Activated naive CD4-positive, alpha-beta T cell treated with anti-CD3 and anti-CD28 coated beads, Interleukin-2, amount 50 U/mL, for 16 hours (primary cell): ENCODE measurements at places on chromosomes 7 and 10.

DNA sequence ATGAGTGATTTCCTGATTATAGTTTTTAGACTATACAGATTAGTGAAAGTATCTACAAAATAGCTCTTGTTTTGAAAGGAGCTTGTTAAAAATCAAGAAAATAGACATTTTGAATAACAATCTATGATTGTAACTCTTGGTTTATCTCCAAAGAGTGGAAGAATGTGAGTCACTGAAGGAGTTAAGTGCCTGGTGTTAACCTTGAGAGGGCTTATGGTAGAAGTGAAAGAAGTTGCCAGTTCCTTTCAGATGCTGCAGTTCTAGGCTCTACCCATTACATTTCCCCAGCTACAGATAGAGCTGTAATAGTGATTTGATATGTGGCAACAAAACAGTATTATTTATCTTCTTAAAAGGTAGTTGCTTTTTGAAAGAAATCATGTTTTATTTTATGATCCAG lies 12.7 kb downstream of the NRBF2 start:
- no peak for DNase-seq

DNA sequence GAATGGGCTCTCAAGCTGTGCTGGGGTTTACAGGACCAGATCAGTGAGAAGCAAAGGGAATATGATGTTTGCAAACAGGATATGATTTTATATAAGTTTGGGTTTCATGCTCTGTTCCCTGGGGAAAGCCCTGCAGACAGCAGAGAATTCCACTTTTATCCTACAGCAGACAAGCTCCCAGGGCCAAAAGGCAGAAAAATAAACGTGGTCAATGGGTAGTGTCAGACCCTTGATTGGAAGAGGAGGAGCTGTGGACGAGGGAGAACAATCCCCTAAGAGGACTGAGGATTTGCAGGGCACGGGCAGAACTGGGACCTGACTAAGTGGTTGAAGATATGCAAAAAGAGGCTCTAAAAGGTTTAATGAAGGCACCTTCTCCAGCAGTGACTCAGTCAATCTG lies 275.3 kb downstream of the HDAC9 start:
- no peak for DNase-seq

DNA sequence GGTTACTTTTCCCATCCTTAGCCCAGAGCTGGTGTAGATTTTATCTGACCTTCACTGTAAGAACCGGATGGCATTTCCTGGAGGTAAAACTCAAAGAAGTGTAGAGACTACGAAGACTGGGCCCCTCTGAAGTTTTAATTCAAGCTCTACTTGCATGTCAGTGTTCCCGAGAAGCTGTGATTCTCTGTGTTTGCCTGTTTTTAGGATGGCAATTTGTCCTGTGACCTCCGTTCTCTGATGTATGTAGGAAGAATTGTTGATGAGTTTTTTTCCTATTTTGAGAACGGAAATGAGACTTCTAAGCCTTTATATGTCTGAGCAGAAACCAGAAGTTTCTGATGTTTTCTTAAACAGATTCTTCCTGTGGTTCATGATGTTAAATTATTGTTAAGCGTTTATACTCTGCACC lies 94.1 kb downstream of the CDCA7L start:
- no peak for DNase-seq

DNA sequence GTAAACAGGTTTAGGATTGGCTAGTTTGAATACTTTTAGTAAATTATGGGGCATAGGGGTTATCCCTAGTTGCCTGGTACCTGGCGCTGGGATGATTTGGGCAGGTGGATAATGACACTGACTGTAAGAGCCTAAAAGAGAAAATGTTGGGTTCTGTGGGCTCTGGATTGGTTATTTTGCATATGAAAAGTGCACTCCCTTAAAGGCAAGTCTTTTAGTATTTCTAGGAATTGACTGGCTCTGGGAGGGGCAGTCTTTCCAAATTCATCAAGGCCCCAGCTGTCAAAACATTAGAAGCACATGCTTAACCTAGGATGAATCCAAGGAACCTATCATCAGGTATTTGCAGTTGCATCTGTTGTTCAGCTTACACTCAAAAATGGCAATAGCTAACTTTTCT lies 454.6 kb upstream of the SORCS1 start:
- no peak for DNase-seq

DNA sequence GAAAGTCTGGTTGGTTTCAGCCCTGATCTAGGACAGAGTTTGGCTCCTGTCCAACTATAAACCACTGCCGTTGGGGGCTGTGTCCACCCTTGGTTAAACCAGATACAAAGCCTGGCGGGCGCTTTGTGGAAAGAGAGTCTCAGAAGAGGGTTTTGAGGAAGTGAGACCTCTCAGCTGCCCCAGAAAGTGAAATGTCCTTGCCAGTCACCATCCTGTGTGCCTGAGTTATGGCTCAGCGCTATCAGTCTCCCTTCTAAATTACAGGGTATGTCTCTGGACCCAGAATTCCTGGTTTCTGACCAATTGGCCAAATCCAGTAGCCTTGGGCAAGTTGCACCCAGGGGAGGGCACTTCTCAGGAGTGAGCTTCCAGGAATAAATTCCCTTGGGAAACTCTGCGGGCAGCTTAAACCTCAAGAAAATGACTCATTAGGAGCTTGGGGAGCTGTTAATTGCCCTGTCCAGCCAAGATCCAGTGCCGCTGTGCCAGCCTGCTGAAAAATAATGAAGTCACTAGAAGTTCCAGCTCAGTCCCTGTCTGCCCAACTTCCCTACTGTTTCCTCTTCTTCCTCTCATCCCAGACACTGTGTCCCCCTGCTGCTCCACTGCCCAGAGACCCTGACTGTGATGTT lies 66.7 kb upstream of the PDZD8 start:
- DNase-seq = no peak

DNA sequence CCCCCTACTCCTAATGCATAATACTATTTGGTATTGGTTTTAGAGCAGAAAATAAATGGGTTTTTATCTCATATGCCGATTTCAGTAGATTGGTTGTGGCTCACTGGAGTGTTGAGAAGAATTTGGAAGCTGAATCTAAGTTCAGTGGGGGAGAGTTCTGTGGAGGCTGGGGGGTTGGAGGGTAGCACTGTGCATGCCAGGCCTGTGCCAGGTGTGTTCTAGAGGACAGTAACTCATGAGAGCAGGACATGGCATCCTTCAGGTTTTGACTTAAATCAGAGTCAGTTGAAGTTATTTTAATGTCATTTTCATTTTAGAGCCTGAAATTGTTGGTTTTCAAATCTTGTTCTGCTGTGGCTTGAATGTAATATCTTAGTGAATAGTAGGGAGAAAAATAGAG lies 79.5 kb downstream of the EEPD1 start:
- DNase-seq = no peak

- DNase-seq = no peak
Observed at GRCh38 chr7:16755397-16755796, 1.8 kb downstream of the TSPAN13 start.

GRCh38 chr7:153404781-153405279 lies 645.3 kb downstream of the ACTR3B start:
- DNase-seq = no peak

GRCh38 chr10:131083915-131084790 lies 227.4 kb downstream of the TCERG1L start:
- no peak for DNase-seq

DNA sequence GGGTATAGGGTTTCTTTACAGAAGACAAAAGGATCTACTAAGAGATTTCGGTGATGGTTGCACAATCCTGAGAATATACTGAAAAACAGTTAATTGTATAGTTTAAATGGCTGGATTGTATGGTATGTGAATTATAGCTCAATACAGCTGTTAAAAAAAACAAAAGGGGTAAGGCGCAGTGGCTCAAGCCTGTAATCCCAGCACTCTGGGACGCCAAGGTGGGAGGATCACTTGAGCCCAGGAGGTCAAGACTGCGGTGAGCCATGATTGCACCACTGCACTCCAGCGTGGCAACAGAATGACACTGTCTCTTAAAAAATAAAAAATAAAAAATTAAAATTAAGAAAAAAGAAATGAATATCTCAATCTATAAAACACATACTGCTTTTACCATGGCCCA lies 18.5 kb downstream of the ESYT2 start:
- DNase-seq = no peak

DNA sequence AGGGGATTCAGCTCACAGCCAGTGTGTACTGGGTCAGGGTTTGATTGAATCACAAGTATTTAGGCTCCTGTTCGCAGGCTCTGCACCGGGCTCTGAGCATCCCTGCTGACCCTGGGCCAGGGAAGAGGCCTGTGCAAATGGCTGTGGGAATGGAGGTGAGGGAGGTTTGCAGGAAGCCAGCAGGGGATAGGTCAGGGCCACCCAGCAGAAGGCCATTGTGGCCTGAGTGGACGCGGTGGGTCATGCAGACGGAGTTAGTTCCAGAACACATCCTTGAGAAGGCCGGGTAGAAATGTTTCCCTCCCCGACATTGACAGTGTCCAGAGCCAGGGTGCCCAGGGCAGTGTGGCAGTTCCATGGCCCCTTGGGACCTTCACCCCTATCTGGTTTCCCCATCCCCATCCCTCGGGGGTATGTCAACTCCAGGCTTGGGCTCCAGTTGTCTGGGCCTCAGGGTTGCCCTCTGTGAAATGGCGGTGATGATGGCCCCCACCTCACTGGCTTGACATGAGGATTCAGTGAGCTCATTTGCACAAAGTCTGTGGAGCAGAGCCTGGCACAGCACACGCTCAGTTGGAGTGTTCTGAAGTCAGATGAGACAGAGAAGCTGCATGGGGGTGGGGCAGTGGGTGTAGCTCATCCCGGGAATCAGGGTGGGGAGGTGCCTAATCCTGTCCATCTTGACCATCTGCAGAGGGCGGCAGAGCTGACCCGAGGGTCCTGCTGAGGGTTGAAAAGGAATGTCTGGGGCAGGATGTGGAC lies 107.6 kb downstream of the ADCY1 start:
- DNase-seq = no peak

GRCh38 chr10:14826076-14826829 lies 11.6 kb downstream of the CDNF start:
- no peak for DNase-seq

DNA sequence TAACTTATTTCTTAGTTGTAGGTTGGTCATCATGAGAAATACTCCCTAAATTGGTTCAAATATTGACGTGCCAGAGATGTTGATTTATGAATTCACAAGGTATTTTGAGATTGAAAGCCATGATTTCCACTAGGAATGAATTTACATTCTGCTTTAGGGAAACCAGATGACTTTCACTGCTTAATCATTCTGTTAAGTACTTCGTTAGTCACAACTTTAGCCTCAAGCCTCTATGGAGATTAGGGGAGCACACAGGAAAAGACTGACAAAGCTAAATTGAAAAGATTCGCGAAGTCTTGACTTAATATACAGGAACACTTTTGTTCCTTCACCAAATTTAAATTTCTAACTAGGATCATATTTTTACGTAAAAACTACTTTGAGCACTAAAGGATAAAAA lies 250.4 kb upstream of the CACNA2D1 start:
- DNase-seq = no peak

- no peak for DNase-seq
Observed at GRCh38 chr10:96322275-96322674, 18.0 kb downstream of the DNTT start.

DNA sequence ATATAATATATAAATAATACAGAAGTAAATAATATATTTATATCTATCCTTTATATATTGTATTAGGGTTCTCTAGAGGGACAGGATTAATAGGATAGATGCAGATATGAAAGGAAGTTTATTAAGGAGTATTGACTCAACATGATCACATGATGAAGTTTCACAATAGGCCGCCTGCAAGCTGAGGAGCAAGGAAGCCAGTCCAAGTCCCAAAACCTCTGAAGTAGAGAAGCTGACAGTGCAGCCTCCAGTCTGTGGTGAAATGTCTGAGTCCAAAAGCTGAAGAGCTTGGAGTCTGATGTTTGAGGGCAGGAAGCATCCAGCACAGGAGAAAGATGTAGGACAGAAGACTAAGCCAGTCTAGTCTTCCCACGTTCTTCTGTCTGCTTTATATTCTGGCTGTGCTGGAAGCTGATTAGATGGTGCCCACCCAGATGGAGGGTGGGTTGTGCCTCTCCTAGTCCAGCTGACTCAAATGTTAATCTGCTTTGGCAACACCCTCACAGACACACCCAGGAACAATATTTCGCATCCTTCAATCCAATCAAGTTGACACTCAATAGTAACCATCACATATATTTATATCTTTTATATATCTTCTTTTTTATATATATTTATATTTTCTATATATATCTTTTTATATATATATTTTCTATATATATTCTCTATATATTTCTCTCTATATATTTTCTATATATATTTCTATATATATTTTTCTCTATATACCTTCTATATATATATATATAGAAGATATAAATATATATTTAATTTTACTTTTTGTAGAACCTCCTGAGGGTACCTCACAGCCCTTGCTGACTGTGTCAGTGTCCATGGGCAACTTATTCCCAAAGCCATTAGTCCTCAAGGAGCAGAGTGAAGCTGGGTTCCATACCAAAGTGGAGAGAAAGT lies 24.6 kb upstream of the AKR1B10 start:
- DNase-seq = no peak

DNA sequence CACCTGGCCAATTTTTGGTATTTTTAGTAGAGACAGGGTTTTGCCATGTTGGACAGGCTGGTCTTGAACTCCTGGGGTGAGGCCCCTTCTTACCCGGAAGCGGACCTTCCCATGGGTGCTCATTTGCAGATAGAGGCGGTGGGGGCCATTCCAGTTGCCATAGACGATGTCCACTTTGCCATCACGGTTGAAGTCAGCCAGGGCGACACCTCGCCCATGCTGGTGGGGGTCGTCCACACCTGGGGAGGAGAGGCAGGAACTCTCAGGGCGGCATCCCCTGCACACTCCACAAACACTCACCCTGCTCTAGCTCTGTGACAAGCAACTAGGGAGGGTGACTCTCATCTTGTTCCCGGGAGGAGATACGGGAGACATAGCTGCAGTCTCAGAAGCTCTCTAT lies 54.9 kb downstream of the GOLGA7B start:
- DNase-seq = no peak

- no peak for DNase-seq
Observed at GRCh38 chr7:130894146-130894908, 160.3 kb upstream of the KLF14 start.

- no peak for DNase-seq
Observed at GRCh38 chr7:10912077-10912476, 61.6 kb upstream of the PHF14 start.

- DNase-seq = no peak
Observed at GRCh38 chr7:150345012-150345411, 3.6 kb upstream of the RARRES2 start.

GRCh38 chr7:155455132-155455693 lies 2.7 kb upstream of the EN2 start:
- DNase-seq = no peak

- no peak for DNase-seq
Observed at GRCh38 chr7:33853361-33854062, 51.8 kb upstream of the BMPER start.

GRCh38 chr7:155487509-155488482 lies 29.9 kb downstream of the EN2 start:
- no peak for DNase-seq

GRCh38 chr10:33037726-33038125 lies 79.7 kb upstream of the ITGB1 start:
- DNase-seq = no peak

DNA sequence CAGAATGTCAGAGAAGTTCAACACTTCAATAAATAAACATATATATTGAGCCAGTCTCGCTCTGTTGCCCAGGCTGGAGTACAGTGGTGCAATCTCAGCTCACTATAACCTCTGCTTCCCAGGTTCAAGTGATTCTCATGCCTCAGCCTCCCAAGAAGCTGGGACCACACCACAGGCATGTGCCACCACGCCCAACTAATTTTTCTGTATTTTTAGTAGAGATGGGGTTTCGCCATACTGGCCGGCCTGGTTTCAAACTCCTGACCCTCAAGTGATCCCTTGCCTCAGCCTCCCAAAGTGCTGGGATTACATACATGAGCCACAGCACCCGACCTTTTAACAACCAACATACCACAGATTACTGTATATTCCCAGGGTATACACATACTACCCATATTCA lies 134.2 kb downstream of the JMJD1C start:
- no peak for DNase-seq

GRCh38 chr7:2528481-2529095 lies 9.0 kb downstream of the LFNG start:
- DNase-seq = peak; percentile 11
